ENCODE measurements at places on chromosomes 16 and 17. TPM values are rescaled to one million over a fixed set of nuclear protein-coding genes. Genes with fewer than 3 reads are reported as not detected.
A peak's percentile ranks its signal among the peaks of the same experiment; 100 is the strongest.

FOXC2 gene
- 0.96 TPM for polyA plus RNA-seq

CLDN7 gene
- polyA plus RNA-seq = 250 TPM

VWA3A gene
- 0.15 TPM for polyA plus RNA-seq

JPH3 gene
- 2.2 TPM for polyA plus RNA-seq

RAB37 gene
- 14.3 TPM for polyA plus RNA-seq

KIF2B gene
- polyA plus RNA-seq = not detected

CBLN1 gene
- 1.8 TPM for polyA plus RNA-seq

TMEM235 gene
- 0.10 TPM for polyA plus RNA-seq

SLC6A2 gene
- polyA plus RNA-seq = 0.12 TPM

TEX19 gene
- polyA plus RNA-seq = not detected

WDR81 gene
- 19.3 TPM for polyA plus RNA-seq

C17orf78 gene
- 6.0 TPM for polyA plus RNA-seq

SPATA32 gene
- 0.24 TPM for polyA plus RNA-seq

NUBP2 gene
- 39.4 TPM for polyA plus RNA-seq

KRT222 gene
- polyA plus RNA-seq = 2.0 TPM

KRT24 gene
- polyA plus RNA-seq = not detected

NETO2 gene
- polyA plus RNA-seq = 2.6 TPM

CACNG1 gene
- polyA plus RNA-seq = 0.25 TPM

GRCh38 chr16:89573826-89574680 lies 1.5 kb upstream of the CPNE7 start:
- no peak for DNase-seq

DNA sequence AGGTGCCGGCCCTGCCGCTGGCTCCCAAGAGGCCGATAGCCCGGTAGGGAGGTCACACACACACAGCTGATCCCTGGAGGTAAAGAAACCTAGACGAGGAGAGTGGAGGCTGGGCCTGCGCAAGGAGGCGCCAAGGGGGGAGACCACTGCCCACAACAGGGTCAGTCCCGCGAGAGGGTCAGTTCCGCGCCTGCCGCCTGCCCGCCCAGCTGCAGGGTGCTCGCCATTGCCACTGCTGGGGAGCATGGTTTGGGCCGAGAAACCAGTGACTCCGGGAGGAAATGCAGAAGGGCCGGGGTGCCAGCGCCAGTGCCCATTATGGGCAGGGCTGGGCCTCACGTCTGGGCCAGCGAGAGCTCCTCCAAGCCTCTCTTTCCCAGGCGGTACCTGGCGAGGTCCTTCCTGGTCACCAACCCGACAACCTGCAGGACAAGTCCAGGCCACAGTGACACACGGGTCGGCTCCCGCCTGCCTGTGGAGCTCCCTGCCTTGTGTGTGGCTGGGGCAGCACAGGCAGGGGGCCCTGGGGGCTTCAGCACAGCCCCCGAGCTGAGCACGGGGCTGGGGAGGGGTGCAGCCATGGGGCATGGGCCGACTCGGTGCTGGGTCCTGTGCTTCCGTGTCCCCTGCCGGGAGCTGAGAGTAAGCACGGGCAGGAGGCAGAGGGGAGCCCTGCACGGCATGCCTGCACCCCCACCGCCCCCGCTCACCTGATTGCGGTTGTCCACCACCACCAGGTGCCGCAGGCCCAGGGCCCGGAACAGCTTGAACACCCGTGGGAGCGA lies 2.1 kb upstream of the CCDC154 start:
- no peak for DNase-seq

DNA sequence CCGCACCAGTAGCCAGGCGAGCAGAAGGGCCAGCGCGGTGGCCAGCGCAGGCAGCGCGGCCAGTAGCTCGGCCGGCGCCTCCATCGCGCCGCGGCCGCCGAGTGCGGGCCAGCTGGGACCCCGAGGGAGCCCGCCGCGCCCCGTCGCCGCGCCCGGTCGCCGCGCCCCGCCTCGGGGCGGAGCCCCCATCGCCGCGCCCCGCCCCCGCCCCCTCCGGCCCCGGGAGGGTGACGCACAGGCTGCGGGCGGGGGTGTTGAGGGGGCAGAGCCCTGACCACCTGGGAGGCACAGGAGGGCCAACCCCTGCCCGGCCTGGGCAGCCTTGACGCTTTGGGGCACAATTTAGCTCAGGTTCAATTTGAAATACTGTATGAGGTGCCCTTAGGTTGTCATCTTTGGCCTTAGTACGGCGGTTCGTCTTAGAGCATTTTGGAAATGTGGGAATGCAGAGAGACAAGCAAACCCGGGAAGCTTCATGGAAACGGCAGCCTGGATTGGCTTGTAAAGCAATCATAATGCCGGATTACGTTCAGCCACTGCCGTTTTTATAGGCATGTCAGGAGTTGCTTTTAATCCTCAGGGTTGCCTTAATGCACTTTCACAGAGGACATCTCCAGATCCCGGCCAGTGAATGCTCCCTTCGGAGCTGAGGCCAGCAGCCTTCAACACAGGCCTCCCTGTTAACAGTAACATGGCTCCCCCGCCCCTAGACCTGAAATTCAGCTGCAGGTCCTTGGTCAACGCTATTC lies at the start of gene MXRA7:
MXRA7 (minus strand) TSS at position 103 of the 749 bp plus-strand sequence; CDS start at position 84, 19 bp downstream.
- peak; percentile 55 for DNase-seq

GRCh38 chr17:7314719-7315569 lies at the start of gene GPS2:
TSS of gene GPS2 (minus strand) at chr17:7315360. CDS start at chr17:7315052, 308 bp downstream.
- DNase-seq = peak; percentile 94

- peak; percentile 33 for DNase-seq
Observed at GRCh38 chr16:23670137-23670776, 8.4 kb upstream of the PLK1 start.

GRCh38 chr16:55418586-55418985 lies 60.4 kb upstream of the MMP2 start:
- DNase-seq = no peak

- peak; percentile 88 for DNase-seq
Observed at GRCh38 chr17:73304971-73305812, 6.6 kb downstream of the CDC42EP4 start.

GRCh38 chr16:2512735-2513404 lies 882 bp upstream of the ATP6V0C start:
- DNase-seq = no peak

GRCh38 chr16:49700251-49701064 lies 155.5 kb downstream of the ZNF423 start:
- DNase-seq = peak; percentile 30

DNA sequence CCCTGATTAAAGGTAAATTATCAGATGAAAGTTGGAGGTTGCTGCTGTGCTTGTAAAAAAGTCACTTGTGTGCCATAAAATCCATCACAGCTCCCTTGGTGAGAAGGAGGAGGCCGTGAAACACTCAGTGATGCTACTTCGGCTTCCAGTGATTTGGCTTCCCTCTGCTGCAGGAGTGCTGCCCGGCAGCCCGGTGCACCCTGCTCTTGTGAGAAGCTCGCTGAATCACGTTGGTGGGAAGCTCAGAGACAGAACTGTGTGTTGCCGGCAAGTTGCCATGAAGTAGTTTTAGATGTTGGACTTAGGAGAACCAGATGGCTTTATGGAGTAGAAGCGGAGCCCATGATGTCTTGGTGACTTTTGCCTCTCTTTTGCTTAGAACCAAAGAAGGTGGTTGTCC lies 33.3 kb downstream of the MSI2 start:
- no peak for DNase-seq

- DNase-seq = no peak
Observed at GRCh38 chr16:27753563-27753962, 203.6 kb downstream of the KATNIP start.

GRCh38 chr17:64037802-64038201 lies 17.4 kb upstream of the ICAM2 start:
- DNase-seq = no peak

GRCh38 chr17:34725725-34726124 lies 146.3 kb downstream of the TMEM132E start:
- no peak for DNase-seq

- DNase-seq = no peak
Observed at GRCh38 chr16:51290442-51291285, 139.6 kb upstream of the SALL1 start.

GRCh38 chr16:61823326-61823725 lies 212.9 kb downstream of the CDH8 start:
- no peak for DNase-seq

GRCh38 chr17:61248399-61248798 lies 151.2 kb upstream of the TBX2 start:
- peak; percentile 80 for DNase-seq

GRCh38 chr17:30398328-30399041 lies 19.8 kb downstream of the CPD start:
- no peak for DNase-seq

GRCh38 chr17:7852262-7852670 lies 2.6 kb upstream of the TMEM88 start:
- no peak for DNase-seq

DNA sequence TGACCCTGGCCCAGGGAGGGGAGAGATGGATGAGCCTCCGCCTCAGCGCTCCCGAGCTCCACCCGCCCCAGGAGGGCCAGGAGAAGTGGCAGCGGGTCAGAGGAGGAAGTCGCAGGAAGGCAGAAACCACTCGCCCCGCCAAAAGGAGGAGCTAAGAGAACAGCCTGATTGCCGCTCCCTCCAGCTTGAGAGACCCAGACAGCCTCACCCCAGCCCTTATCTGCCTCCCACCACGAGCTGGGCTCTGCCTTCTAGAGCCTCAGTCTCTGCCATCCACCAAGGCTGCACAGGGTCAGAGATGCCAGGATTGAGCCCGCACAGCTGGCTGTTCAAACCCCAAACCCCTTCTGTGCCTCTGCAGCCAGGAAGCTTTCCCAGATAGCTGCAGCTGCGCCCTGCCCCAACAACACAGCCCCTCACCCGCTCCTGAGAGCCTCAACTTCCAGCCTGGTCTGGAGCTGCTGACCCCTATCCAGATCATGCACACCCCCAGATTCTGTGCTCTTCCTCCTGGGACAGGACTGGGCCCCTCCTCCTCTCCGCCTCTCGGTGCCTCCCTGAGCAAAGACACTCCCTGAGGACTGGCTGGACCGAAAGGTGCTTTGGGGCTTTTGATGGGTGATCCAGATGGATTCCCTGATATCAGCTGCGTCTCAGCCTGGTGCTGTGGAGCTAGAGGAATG lies 1.0 kb upstream of the ATP2A3 start:
- peak; percentile 75 for DNase-seq

DNA sequence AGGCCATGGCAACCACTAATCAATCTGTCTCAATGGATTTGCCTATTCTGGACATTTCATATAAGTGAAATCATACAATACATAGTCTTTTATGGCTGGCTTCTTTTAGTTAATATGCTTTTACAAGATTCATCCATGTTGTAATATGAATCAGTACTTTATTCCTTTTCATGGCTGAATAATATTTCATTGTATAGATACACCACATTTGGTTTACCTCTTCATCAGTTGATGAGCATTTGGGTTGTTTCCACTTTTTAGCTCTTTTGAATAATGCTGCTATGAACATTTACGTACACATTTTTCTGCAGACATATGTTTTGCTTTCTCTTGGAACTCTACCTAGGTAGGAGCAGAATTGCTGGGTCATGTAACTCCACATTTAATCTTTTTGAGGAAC lies 2.8 kb upstream of the ZNRF1 start:
- DNase-seq = no peak

DNA sequence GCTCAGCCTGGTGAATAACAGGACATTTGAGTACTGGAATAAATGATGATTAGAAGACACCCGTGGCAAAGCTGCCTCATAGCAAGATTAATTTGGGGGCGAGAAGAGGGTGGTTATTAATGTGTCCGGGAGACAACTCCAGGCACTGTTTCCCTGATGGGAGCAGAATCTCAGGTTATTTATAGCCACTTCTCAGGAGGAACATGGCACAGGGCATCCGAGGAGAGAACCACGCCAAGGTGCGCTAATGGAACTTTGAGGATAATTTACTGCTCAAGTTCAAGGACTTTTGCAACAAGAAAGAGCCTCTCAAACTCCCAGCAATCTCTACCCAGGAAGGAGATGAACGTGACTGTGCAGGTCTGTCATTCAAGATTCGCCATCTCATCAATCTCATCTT lies 362.5 kb upstream of the ERCC4 start:
- DNase-seq = no peak

DNA sequence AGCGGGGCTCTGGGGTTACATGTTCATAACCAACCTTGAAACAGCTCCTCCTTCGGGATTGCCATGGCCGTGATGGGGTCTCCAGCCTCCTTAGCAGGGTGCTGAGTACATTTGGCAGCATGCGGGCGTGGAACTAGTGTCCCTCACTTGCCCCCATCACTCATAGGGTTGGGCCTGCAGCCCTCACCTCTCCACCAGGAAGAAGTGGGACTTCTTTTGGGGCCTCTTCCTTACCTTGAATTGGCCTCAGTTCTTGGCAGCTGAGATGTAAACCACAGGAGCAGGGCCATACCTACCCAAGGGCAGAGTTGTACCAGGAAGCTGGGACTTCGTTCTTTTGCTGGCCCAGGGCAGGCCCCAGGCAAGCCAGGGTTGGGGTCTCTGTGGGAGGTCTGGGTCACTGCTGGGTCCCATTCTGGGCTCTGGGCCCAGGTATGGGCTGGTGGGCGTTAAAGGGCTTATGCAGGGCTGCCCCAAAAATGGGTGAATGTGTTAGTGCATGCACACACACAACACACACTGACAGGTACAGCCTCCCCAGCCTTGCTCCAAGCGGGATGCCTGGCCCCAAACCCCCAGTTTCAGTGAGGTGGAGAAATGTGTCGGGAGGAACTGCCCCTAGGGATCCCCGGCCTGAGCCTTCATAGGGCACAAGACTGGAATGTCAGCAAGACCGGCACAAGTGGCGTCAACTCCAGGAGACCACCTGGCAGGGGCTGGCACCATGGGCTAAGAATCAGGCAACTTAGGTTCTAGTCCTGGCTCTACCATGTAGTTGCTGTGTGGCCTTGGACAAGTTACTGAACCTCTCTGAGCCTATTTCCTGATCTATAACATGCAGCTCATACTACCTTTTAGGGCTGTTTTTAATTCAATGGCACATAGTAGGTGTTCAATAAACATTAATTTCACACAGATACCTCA lies 3.9 kb upstream of the KRT15 start:
- DNase-seq = no peak

- DNase-seq = no peak
Observed at GRCh38 chr16:88667461-88667860, 4.6 kb upstream of the MVD start.

GRCh38 chr17:49315551-49316257 lies 46.3 kb downstream of the ZNF652 start:
- peak; percentile 57 for DNase-seq

DNA sequence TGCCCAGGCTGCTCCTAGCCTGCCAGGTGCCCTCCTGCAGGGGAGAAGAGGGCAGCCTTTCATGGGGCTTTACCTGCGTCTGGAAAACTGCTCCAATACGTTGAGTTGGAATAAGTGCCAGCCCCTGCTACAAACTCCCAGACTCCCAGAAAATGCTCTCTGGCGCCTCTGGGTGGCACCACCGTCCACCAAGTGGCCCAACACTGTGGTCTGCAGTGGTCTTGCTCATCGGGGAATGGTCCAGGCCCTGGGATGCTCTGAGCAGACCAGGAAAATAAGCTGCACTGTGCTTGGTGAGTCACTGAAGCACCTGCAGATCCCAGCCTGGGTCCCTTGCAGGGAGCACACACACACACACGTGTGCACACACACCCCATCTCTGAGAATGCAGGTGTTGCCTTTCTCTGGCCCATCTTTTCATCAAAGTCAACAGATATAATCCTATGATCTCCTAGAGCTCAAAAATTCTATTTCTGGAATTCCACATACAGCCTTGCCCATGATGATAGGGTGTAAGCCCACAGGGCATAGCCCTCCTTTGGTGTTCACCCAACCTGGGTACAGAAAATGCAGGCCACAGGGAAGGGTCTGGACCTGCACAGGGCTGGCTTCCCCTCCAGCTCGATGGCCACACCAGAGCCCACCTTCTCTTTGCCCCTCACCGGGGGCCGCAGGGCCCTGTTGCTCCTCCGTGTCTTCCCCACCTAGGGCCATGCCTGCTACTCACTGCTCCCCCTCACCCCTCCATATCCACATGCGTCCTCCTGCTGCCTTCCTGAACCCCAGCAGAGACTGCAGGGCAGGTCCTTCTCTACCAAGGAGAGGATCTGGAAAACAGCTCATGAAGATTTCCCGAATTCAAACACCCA lies 20.5 kb downstream of the CDIP1 start:
- no peak for DNase-seq
